ENCODE measurements at places on chromosomes 3 and 15. TPM values are rescaled to one million over a fixed set of nuclear protein-coding genes. Genes with fewer than 3 reads are reported as not detected.

GRCh38 chr3:46668591-46668990, 24.9 kb downstream of the ALS2CL start:
- no peak for DNase-seq

The KNG1 gene
- total RNA-seq, result 918 TPM

The SH2D7 gene
- total RNA-seq, result not detected

DNA sequence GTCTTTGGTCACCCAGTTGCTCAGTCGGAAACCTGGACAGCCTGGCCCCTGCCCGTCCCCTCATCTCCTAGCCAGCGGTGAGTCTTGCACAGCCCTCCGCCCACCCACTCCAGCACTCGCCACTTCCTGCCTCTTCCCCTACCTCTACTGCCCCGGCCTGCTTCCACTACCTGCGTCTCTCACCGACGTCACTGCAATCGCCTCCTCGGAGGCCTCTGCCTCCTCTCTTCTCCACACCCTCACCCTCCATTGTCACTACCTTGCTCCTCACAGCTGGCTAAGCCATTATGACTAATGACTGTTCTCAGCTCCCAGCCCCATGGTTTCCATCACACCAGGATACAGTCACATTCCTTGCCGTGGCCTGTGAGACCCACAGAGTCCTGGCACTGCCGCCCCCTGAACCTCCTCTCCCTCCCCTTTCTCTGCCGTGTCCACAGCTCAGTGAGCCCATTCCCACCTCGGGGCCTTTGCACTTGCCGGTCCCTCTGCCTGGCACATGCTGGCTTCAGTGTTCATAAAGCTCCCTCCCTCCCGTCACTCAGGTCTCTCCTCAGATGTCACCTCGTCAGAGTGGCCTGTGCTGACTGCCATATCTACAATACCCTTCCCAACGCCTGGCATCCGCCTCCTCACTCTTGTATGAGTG, 104.8 kb downstream of the FBLN2 start:
- DNase-seq, result no peak

The PARP15 gene
- total RNA-seq, result 2.8 TPM

The ITIH1 gene
- 1,400 TPM for total RNA-seq

- no peak for DNase-seq
These were observed 72.6 kb upstream of the DPH6 start for GRCh38 chr15:35618260-35619188.
